Nucleus accumbens (tissue), 56 donors: ENCODE measurements at places on chromosomes 5 and 9.

- no peak for DNase-seq
Measured at GRCh38 chr9:214648-215493, at the start of gene DOCK8. DOCK8 (plus strand) TSS chr9:214865; CDS start chr9:214977, 112 bp downstream.

DNA sequence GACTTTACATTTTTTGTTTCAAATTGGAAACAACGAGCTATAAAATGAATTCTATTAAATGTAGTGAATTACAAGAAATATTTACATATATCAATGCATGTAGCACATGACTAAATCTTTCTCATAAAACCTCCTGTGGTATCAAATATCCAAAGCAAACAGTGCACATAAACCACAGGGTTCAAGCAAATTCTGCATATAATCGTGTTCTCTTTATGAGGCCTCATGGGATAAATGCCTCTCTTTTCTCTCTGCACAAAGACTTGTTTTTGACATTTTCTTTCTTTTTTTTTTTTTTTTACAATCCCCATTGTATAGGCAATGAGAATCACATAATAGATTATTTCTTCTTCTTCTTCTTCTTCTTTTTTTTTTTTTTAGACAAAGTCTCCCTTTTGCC lies 1117.2 kb upstream of the DMAC1 start:
- no peak for DNase-seq

GRCh38 chr9:88537761-88538091 lies 2.7 kb downstream of the NXNL2 start:
- no peak for DNase-seq

- peak; percentile 47 for DNase-seq
Measured at GRCh38 chr9:137666955-137667670, 48.3 kb downstream of the EHMT1 start.

DNA sequence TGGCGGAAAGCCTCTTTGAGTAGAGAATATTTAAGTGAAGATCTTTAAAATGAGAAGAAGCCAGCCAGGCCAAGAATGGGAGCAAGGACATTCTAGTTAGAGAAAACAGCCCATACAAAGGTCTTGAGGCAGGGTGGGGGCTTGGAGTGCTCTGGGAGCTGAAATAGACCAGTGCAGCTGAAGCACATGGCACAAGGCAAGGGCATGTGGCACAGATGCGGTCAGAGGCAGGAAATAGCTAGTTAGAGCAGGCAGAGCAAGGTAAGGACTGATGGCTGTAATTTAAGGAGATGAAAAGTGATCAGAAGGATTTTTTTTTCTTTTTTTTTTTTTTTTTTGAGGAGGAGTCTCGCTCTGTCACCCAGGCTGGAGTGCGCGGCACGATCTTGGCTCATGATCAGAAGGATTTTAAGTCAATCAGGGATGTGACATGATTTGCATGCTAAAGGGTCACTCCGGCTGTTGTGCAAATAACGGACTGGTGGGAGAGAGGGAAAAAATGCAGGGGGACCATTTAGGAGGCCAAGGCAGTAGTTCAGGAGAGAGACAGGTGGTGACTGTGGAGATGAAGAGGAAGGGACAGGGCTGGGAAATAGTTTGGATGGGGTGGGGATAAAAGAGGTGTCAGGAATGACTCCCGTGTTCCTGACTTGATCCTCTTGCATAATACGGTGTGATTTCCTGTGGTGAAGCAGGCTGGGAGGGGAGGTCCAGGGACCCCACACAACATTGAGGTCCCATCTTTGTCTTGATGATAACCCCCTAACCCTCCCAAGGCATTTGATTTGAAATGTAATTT lies 207.6 kb downstream of the HSPA4 start:
- no peak for DNase-seq

- DNase-seq: no peak
Measured at GRCh38 chr5:167786871-167787578, 504.4 kb upstream of the WWC1 start.

GRCh38 chr5:73812457-73812856 lies 186.5 kb downstream of the ARHGEF28 start:
- no peak for DNase-seq

DNA sequence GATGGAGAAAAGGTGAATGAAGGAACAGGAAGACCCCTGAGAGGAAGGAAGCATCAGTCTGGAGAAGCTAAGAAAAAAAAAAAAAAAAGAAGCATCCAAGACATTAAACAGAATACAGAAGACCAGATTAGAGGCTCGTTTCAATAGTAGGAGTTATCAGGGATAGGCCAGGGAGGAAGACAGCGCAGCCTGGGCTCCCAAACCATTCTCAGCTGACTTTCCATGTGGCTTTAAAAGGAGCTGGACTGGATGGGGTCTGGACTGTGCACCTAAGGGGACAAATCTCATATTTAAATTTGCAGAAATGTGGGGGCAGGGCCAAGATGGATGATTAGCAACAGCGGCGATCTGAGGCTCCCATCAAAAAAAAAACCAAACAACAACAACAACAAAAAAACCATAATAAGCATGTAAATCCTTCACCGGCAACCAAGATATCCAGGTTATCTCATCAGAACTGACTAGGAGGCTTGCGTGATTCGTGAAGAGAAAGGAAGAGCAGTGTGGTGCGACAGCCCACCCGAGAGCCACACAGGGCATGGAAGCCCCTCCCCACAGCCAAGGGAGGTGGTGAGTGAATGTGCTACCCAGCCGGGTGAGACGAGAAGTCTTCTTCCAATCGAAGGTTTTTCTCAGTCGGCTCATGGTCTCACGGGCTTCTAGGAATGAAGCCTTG lies 114.9 kb upstream of the ADAMTS16 start:
- no peak for DNase-seq

DNA sequence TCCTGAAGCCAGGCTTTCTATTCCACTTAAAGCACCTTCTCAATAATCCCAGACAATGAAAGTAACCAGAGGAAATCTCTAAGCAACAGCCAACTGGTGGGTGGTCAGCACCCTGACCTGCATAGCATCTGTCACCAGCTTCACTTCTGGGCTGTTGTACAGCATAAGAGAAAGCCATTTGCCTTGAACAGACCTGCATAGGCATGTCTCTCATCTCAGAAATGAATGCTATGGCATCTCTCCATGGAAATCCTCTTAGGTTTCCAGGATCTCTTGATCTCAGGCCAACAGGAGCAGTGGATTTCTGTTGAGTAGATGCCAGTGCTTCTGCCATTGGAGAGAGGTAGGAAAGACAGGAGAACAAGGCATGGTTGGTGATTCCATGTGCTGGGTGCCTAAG lies 213.6 kb downstream of the GRIA1 start:
- DNase-seq: no peak

DNA sequence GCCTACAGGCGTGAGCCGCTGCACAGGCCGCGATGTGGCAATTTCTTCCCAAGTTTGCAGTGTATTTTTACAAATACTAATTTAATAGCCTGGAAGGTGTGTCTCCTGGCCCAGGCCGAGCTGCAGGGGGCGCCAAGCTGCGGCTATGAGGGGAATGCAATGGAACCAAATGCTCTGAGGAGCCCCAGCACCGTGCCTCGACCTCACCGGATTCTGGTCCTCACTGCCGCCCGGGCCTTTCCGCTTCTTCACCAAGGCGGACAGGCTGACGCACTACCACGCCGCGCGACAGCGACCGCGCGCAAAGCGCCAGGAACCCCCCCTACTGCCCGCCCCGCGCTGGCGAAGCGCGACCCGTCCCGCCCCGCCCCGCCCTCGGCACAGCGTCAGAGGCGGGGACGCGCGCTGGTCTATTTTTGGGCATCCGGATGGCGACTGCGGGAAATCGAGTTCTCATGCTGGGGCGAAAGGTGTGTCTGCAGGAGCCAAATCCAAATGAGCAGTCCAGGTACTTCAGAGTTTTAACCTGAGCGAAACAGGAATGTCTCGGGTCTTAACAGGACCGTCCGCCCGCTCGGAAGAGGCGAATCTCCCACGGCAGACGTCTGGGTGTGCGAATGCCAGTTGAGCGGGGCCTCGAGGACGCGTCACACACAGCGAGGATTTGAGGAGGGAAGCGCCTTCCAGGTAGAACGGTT lies 31.7 kb upstream of the PRXL2C start:
- peak; percentile 68 for DNase-seq

DNA sequence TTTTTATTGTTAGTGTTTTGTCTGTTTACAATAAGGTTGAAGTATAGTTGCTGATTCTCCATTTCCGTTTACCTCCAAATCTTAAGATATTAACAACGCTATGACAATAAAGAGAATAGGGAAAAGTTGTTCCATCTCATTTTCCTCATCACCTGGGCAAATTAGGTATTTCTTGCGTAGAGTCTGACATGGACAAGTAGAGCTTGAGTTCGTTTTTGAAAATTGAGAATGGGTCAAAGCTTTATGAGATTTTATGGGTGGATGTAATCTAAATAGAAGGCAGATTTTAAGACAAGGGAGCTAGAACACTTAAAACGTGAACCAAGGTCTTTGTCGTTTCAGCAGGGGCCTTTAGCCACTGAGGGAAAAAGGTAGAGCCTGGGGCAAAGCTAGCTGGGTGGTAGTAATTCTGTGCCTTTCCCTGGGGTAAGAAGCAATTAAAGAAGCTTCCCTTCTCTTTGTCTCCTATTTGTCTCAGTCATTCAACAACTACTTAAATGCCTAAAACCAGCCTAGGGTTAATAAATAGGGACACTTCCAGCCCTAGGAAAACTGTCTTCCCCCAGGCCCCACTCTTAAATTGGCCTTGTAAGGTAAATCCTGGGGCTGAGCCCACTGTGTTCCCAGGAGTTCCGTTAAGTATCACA lies 551 bp upstream of the CAAP1 start:
- DNase-seq: no peak

- DNase-seq: no peak
Measured at GRCh38 chr9:129023036-129023907, 4.9 kb downstream of the SH3GLB2 start.

DNA sequence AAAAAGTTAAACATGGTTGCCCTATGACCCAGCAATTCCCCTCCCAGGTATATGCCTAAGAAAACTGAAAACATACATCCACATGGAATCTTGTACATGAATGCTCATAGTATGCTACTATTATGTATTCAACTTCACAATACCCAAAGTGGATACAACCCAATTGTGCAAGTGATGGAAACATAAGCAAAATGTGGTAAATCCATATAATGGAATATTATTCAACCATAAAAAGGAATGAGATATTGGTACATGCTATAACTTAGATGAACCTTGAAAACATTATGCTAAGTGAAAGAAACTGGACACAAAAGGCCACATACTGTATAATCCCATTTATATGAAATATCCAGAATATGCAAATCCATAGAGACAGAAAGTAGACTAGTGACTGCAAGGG lies 18.1 kb upstream of the CCDC125 start:
- no peak for DNase-seq

- DNase-seq: no peak
Measured at GRCh38 chr5:83925321-83925954, 204.8 kb upstream of the HAPLN1 start.

DNA sequence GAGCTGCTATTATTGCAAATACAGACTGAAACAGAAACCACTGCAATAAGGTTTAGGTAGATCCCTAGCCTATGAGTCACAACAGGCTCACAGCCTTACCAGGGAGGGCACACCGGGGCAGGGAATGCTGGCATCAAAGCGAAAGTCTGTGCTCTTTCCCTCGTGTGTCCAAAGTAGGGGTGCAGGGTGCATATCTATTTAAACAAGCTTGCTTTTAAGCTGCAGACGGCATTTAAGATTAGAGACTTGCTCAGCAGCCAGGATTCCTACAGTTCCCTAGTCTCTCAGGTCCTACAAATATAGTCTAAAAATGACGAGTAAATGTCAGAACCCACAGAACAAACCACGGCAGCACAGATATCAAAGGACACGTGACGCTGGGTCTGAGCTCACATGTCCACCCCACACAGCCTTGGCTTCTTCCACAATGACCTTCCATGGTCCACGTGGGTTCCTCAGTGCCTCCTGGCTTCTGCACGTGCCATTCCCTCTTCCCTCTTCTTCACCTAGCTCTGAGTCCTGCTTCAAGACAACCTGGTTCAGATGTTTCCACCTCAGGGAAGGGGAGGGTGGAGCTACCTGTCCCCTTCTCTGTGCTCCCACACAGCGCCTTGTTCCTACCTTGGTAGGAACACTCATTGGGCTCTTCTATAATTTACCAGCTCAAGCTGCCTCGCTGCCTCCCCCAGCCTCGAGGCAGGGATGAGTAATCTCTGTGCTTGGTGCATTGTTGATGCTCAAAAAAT lies 193.2 kb downstream of the MAPKAP1 start:
- no peak for DNase-seq
